ENCODE measurements at places on chromosomes 3 and 15.

DNA sequence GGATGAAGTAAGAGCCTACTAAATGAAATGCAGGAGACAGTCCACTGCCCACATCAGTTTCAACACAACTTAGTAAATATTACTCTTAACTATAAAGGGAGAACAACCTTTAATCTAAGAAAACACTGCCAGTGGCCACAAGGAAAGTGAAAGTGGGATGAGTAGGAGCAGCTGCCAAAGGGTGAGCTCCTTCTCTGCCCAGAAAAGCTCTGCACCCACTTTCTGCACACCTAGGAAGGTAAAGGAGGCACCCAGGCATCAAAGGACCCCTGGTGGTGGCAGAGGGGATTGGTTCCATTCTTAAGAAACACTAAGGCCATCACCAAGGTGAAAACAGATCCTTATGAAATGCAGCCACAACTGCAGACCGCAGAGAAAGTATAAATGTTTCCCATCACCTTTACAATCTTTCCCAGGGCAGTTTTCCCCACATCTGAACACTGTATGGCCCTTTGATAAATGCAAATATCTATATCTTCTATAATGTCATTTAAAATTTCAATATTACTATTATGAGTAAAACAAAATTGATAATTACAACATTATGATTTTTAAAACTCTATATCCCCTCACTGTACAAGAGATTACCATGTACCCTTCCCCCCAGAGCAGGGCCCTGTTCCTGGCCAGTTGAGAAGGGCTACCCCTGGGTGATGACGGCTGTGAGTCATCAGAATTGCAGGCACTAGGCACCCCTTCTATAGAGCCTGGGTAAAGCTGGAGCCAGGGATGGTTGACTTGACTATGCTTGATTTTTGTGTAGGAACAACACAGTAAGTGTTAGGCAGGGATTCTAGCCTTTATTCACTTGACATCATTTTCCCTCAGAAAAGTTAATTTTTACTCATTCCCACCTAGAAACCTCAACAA is 92.0 kb downstream of the SNRK start:
- no peak for DNase-seq

DNA sequence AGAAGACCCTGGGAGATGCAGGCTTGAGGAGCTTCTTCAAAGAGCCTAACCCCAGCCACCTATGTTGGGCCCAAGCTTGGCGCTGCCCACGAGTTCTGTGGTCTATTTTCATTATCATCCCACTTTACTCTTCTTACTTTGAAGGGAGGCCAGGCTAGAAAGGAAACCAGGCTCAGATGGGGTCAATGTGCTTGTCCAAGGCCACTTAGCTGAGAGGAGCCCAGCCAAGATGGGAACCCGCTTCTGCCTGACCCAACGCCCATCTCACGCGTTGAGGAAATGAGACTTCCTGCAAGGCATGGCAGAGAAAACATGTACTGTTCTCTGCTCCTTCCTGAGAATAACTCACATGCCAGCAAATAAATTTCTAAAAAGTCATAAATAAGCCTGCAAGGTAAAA is 486.3 kb upstream of the PROK2 start:
- DNase-seq: no peak

GRCh38 chr3:138326866-138327595 is 2.6 kb downstream of the NME9 start:
- no peak for DNase-seq

DNA sequence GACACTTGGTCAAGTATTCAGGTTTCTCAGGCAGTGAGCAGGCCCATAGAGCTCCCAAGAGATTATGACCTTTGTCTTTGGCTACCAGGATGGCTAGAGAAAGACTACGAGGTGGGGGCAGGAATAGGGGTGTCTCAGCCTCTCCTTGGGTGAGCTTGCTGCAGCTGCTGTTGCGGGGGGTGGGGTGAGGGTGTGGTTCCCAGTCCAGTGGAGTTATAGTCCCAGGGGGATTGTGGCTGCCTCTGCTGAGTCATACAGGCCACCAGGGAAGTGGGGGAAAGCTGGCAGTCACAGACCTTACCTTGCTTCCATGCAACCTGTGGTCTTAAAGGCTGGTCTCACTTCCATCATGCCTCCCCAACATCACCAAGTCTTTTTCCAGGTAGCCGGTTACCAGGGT is 31.7 kb downstream of the ATP2C1 start:
- DNase-seq: no peak

DNA sequence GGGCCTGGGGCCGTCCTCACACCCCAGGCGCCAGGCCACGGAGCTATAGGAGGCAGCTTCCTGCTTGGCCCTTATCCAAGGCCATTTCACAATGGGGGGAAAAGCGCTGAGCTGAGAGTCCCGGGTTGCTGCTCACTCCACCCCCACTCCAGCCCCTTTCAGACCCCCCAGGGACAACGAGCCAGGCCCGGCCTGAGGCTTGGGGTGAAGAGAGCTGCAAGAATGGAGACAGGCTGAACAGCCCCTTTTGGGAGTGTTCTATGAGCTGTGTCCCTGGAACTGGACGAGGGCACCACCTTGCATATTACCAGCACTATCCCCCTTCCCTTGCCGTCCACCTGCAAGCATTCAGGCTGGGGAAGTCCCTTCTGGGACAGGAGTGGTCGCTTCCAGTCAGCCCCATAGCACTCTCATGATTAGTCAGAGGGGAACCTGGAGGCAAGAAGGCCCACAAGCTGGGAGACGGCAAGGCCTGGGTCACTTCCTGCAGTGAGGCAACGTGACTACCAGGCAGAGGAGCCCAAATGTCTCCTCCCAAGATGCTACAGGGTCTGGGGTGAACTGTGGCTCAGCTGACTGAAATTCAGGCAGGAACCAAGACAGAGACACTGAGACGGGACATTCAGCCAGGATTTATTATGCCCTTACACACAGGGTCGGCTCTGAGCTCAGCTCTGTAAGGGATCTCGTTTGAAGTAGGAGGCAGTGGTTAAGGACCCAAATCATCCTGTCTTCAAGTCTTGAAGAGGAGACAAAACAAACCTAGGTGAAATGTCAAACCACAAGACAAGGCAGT is 8.6 kb upstream of the SRP14 start:
- DNase-seq: no peak

- DNase-seq: peak; percentile 33
Measured at GRCh38 chr15:101675796-101676582, 23.8 kb upstream of the TM2D3 start.

GRCh38 chr3:45258317-45258716 is 32.2 kb upstream of the TMEM158 start:
- DNase-seq: no peak

- no peak for DNase-seq
Measured at GRCh38 chr15:74123131-74123429, 7.3 kb upstream of the ISLR2 start.

- peak; percentile 8 for DNase-seq
Measured at GRCh38 chr15:47685141-47685870, 32.0 kb upstream of the SEMA6D start.

GRCh38 chr3:127534564-127534963 is 56.0 kb downstream of the TPRA1 start:
- DNase-seq: no peak

DNA sequence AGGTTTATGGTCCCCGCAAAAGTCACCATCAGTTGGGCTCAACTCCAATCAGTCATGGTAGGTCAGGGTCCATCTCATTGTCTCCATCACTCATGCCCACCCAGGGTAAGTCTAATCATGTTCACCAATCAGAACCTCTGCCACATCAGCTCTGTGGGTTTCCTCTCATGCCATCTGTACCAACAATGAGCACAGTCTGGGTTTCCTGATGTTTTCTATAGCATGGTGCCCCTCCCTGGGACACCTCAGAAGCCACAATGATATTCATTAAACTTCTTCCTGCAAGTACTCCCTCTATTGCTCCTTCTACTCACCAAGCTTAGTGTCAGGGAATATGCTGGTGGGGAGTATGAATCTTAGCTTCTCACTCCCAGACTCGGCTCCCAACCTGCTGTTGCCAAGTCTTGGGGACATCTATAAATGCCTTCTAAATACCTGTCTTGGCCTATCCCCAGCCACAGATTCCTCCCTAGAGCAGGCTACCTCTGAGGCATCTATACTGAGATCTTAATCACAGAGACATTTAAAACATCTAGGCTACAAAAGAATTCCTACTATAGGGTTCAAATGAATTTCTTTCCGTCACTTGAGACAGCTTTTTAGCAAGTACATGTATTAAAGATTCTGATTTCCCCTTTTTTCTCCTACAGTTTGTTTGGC is 5.0 kb upstream of the CCR2 start:
- no peak for DNase-seq

- DNase-seq: peak; percentile 35
Measured at GRCh38 chr15:81117136-81117535, 16.9 kb upstream of the CFAP161 start.

GRCh38 chr3:79597709-79598108 is 170.1 kb downstream of the ROBO1 start:
- DNase-seq: no peak

- DNase-seq: no peak
Measured at GRCh38 chr3:15284121-15284889, 48.1 kb downstream of the SH3BP5 start.

DNA sequence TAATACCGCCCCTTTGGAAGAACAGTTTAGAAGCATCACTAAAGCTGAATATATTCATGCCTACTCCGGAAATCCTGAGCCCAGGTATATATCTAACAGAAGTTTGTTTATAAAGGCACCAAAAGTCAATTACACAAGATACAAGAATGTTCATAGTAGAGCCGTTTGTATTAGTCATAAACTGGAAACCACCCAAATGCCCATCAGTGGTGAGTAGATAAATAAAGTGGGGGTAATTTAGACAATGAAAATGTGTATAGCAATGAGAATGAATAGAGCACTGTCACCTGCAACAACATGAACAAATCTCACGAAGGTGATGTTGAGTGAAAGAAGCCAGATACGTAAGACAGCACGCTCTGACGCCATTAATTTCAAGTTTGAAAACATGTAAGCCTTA is 68.3 kb upstream of the GLCE start:
- DNase-seq: no peak

DNA sequence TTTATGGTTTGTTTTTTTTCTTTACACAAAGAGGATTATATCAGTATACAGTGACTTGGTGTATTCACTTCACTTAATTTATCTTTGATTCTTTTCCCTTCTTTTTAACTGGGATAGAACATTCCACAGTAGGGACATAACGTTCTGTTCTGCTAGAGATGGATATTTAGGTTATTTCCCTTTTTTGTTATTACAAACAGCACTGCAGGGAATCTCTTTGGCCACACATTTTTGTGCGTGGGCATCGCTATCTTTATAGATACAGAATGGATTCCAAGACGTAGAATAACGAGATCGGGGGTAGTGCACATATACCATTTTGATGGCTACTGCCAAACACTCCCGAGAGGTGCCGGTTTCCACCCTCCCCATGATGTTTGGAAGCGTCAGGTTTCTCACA is 44.8 kb downstream of the PXYLP1 start:
- DNase-seq: no peak

DNA sequence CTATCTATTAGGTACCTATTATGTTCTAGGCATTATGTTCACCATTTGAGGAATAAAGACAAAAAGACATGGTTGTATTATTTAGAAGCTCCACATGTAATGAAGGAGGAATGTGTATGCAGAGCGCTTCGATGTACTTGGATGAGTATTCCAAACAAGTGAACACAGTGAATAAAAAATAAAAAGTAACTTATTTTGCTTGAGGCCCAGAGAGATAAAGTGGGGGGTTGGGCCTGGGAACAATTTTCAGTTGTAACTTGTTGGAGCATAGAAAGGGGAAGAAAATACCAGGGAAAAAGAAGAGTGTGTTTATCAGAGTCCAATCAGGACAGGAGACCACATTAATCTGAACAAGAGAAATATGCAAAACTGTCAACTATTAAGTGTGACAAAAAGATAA is 445.7 kb upstream of the BCHE start:
- DNase-seq: no peak

DNA sequence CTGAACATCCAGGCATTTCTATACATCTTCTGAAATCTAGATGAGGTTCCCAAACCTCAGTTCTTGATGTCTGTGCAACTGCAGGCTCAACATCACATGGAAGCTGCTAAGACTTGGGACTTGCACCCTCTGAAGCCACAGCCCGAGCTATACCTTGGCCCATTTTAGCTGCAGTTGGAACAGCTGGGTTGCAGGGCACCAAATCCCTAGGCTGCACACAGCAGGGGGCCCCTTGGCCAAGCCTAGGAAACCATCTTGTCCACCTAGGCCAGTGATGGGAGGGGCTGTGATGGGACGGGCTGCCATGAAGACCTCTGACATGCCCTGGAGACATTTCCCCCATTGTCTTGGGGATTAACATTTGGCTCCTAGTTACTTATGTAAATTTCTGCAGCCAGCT is 415.8 kb upstream of the SUCLG2 start:
- DNase-seq: no peak

GRCh38 chr3:11832981-11833905 is 13.4 kb downstream of the TAMM41 start:
- no peak for DNase-seq

DNA sequence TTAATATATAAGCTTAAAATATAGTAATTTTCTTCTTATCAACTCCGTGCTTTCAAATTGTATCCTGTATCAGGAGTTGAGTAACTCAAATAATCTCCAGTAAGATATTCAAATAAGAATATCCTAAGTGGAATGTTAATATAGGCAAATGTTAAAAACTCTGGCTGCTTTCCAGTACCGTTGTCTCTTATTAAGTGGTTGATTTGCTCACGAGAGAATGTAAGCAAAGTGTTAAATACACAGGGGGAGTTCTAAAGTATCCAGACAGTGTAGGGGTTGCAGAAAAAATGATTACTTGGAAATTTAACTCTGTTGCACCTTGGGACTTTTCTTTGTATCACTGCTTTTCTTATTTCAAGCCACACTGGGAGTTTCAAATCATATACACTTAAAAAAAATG is 478.9 kb upstream of the TBL1XR1 start:
- DNase-seq: no peak

GRCh38 chr3:52339612-52340011 is 23.5 kb downstream of the DNAH1 start:
- DNase-seq: peak; percentile 71

DNA sequence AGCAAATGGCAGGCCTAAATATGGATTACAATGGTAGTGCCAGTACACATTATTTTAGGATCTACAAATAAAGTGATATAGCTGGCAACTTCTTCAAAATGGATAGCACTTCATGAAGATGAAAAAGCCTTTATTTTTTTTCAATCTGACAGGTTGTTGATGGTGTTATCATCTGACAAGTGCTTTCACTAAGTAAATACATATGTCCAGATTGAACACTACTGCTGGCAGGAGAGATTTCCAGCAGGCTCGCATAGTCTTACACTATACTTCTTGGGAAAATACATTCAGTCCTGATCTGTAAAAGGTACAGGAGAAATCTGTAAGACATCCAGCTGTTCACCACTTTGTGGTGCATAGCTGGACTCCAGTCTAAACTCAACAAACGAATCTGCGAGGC is 50.9 kb upstream of the ALCAM start:
- DNase-seq: no peak
